ENCODE measurements at places on chromosomes 4 and X.

GRCh38 chr4:8291036-8291682 is 21.6 kb downstream of the HTRA3 start:
- DNase-seq = no peak

GRCh38 chr4:100849319-100849718 is 331.5 kb upstream of the EMCN start:
- DNase-seq = no peak

DNA sequence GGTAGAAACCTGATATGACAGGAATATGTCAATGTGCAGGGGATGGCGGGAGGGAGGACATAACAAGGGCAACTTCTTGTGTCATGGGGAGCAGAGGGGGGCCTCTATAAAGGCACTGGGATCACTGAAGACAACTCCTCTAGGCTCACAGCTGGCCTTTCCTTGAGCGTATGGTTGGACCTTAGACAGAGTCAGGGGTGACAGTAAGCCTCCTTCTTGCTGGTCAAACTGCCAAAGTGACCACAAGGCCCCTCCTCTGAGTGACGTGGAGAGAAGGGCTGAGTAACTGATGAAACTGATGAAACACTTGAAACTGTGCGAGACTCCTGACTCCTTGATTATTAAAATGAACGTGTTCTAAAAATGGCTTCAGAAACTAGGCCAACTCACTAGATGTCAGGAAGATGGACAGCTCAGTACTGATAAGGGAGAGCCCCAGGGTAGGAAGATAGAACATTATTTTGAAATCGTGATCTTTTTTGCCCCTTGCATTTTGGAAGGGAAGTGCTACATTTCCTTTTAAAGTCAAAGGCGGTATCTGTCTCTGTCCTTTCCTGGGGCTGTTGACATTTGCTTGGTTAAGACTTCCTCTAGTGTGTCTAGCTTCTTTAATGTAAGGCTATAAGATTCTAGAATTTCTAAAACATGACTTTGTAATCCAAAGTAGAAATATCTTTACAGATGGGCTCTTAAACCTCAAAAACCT is 1.6 kb downstream of the RAB33A start:
- DNase-seq = peak; percentile 89

DNA sequence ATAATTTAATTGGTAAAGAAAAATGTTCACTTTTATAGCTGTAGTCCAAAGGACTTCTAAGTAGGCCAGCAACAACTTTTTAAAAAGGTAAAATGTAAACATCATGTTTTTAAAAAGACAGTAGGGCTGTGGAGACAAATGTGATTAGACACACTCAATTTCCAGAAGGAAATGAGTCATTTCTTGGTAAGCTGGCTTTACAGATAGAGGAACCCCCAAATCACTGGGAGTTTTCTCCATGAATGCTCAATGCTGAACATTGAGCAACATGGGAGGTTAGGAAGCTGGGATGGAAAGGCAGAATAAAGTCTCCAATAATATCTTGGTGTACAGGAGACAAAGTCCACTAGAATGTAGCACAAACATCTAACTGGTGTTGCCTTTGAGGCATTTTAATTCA is 121.3 kb downstream of the NWD2 start:
- DNase-seq = peak; percentile 59

DNA sequence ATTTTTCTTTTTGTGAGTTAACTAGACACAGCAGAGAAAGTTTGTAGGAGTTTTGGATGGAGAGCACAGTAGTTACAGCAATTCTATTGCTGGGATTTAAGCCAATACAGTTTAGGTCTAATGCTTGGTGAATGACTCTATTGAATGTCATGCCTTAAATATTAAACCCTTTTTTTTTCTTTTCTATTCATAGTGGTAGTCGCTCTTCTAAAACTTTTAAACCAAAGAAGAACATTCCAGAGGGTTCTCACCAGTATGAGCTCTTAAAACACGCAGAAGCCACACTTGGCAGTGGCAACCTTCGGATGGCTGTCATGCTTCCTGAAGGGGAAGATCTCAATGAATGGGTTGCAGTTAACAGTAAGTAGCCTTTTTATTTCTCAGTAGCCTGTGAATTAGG is 34.8 kb upstream of the DCK start:
- DNase-seq = no peak

- DNase-seq = peak; percentile 99
Observed at GRCh38 chr4:39181905-39182638, at the start of gene WDR19. Gene WDR19, plus strand, starts transcription at chr4:39182529. Its CDS starts 29 bp downstream, at chr4:39182558.

GRCh38 chrX:87045352-87045751 is 472.2 kb upstream of the KLHL4 start:
- DNase-seq = no peak

- DNase-seq = peak; percentile 87
Observed at GRCh38 chr4:145177906-145178538, 2.4 kb downstream of the OTUD4 start.

DNA sequence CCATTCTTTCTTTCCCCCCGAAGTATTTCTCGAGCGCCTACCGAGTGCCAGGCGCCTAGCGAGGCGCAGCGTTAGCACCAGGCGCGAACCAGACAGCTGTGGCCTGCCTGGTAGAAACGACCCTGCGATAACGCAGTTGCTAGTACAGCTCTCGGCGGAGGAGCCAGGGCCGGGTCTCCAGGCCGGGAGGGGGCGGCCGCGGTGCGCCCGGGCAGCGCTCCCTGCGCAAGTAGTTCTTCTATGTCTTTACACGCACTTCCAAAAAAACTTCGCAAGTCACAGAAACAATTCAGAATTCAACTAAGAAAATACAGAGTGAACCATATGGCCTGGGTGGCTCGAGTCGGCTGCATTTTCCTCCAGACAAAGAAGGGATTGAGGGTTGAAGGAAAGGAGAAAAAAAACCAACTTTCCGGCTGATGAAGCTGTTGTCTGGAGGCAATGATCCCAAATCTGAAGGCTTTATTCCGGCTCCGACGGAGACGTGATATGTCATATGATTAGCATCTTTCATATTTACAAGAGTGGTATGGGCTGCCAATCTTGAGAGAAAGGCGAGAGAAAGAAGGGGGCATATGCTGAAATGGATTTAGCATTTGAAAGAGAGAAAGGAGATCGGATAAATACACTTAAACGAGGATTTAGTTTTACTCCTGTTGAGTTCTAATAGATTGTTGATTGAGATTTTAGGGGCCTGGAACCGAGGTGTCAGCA is 7.2 kb upstream of the NEUROG2 start:
- DNase-seq = peak; percentile 46

DNA sequence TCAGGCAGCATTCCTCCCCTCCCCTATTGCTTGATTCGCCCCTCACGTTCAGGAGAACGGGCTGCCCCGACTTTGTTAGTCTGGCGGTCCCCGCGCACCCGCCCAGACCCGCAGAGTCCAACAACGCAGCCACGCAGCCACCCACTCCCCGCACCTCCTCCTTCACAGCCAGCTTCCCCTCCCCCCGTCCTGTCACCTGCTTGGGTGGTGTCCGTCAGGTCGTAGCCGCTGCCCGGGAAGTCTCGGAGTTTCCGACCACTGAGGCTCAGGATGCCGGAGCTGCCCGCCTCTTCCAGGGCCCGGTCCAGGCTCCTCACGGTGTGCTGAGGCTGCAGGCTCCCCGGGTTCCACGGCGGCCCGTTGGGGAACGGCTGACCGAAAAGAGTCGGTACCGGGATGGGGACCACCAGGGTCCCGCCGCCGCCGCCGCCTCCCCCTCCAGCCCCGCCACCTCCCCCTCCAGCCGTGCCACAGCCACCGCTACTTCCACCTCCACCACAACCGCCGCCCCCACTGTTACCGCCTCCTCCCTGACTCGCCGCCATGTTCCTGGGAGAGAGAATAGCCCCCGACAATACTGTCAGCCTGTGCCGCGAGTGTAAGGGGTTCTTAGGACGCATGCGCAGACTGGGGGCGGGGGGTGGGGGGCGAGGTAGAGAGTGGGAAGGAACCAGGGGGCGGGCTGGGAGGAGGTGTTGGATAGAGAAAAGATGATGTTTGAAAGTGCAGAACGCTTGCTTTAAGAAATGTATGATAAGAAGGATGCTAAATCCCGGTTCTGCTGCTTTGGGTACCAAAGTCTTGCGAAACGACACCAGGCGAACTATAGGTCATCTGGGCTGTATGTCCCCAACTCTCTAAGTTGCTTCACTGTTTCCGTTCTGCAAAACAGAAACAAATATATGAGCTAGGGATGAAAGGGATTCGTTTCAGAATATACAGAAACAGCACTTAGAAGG is at the start of gene LRCH2:
TSS of gene LRCH2 (minus strand) at position 600 of the 959 bp plus-strand sequence. CDS start at position 545, 55 bp downstream.
- no peak for DNase-seq

Measured in suppressor macrophage treated with lipopolysaccharide for 4 hours (primary cell).